ENCODE measurements at places on chromosomes 2 and 18.

DNA sequence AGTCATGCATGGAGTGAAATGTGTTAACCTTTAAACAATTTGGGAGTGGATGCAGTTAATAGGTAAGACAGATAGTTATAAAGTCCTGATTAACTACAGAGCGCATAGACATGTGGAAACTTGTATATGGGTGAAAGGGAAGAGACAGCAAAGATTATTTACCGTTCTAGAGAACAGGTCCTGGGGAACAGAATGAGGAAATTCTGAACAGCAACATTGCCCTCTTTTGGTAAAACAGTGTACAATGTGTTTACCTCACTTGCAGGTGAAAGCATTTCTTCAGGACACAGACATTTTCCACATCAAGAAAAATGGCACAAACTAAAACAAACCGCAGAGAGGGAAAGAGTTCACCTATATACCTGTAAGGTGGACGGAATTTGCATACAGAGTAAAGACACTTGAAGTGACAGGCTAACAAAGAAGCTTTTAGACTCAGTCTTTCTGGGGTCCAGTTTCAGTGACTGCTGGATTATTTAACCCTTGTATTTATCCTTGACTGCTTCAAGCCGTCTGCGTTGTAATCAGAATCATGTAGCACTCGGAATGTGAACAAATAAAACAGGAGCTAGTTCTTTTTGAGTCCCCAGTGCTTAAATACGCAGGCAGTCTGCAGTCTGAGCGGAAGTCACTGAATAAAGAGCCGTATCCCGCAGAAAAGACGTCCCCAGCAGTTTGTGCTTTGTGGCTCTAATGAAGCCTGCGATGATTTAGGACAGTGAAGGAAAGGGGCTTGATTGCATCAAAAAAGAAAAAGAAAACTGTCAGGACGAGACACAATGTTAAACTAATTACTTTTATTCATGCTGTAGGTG, 364.8 kb upstream of the GALNT5 start:
- peak overlapping the region; percentile 53 for H3K4me3 ChIP-seq
- no peaks in the 10 kb centered on the region for H3K4me1 ChIP-seq
- no peaks in the 10 kb centered on the region for H3K27me3 ChIP-seq
- H3K36me3 ChIP-seq = no peaks in the 10 kb centered on the region

- peaks cover 5% of the 10 kb centered on the region for H3K4me1 ChIP-seq
- H3K27me3 ChIP-seq = peaks cover 1% of the 10 kb centered on the region
- DNase-seq = no peak
- H3K36me3 ChIP-seq = no peaks in the 10 kb centered on the region
Measured at GRCh38 chr18:46469186-46469915, 187.7 kb downstream of the LOXHD1 start.

DNA sequence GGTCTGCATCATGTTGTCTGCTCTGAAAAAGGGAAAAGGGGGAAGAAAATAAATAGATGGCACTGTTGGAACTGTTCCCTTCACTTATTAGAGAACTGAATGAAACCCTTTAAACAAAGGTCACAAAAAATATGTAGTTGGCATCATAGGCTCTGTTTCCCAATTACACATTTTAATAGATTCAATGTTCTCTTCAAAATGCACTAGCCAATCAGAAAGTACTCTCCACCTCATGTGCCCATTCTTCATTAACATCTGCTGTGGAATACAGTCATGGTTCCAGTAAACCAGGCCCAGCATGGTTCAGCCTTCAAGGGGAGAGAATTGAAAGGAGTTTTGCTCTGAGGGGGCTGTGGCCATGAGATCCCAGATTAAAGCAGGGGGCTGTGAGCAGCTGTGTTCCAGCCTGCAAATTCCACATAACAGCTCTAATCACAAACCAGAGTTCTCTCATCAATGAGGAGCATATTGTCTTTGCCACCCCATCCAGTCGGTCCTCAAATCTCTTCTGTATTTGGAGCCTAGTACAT, 165.9 kb upstream of the CREB1 start:
- no peak for DNase-seq
- H3K36me3 ChIP-seq = no peaks in the 10 kb centered on the region
- no peak overlapping the region for H3K27ac ChIP-seq
- H3K4me1 ChIP-seq = no peaks in the 10 kb centered on the region

DNA sequence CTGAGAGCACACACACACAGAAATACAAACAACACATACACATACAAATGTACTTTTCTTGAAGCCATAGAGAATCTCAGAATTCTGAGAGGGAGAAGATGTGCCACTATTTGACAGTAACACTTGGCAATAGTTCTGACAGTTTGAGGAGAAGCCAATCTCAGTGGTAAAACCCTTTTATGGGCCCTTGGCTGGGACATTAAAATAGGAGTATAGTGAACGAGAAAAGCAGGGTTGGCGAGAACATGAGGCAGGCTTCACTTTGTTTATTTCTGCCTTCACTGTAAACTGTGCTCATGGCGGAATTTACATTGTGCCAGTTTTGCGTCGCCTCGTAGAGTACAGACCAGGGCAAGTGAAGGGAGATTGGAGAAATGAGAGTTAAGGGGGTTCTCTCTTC, 449.4 kb upstream of the POU3F3 start:
- H3K27me3 ChIP-seq = no peaks in the 10 kb centered on the region
- H3K27ac ChIP-seq = no peak overlapping the region
- DNase-seq = no peak
- no peaks in the 10 kb centered on the region for H3K4me1 ChIP-seq

GRCh38 chr2:230418341-230419016, 2.5 kb downstream of the SP100 start:
- H3K4me1 ChIP-seq = no peaks in the 10 kb centered on the region
- H3K4me3 ChIP-seq = no peak overlapping the region
- H3K27me3 ChIP-seq = no peaks in the 10 kb centered on the region
- DNase-seq = no peak
- no peaks in the 10 kb centered on the region for H3K36me3 ChIP-seq
- H3K27ac ChIP-seq = no peak overlapping the region

DNA sequence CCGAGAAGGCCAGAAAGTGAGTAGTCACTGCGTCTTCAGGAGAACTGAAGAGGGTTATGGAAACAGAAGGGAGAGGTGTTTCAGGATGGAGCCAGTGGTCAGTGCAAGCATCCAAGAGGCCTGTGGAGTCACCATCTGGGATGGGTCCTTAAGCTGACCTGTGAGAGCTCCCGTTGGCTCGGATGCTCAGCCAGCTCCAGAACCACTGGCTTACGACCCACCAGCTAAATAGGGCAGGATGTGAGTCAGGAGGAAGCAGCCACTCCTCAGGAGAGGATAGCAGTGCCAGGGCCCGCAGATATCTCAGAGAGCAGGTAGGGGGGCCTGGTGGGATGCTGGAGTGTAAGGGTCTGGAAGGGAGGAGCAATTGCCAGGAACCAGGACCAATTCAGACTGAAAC, 63.1 kb upstream of the B3GNT7 start:
- H3K27ac ChIP-seq = no peak overlapping the region
- no peak for DNase-seq
- no peaks in the 10 kb centered on the region for H3K4me1 ChIP-seq
- H3K36me3 ChIP-seq = 0 out of 2 replicates have a peak, but pooled peaks cover 4% of the 10 kb centered on the region

- H3K4me1 ChIP-seq = 0 out of 2 replicates have a peak, but pooled peaks cover 1% of the 10 kb centered on the region
- H3K4me3 ChIP-seq = no peak overlapping the region
- H3K27ac ChIP-seq = no peak overlapping the region
- H3K27me3 ChIP-seq = no peaks in the 10 kb centered on the region
- H3K36me3 ChIP-seq = no peaks in the 10 kb centered on the region
- no peak for DNase-seq
Measured at GRCh38 chr18:62033756-62034155, 140.9 kb upstream of the RNF152 start.

DNA sequence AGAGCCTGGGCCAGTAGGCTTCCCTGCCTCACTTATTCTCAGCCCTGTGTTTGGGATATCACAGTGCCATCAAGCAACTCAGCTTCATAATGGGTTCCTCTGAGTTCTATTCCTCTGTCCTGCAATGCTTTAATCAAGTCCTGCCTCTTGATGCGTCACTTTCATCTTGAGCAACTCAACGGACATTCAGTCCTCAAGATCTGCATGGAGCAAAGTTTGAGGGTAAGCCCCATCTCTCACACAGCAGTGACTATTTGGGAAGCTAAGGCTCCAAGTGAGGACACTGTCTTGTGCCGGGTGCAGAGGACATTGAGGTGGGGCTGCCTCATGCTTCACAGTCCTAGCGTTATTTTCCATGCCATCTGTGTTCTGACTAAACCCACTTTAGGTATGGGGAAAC, 50.9 kb upstream of the PLB1 start:
- H3K4me3 ChIP-seq = no peak overlapping the region
- H3K27ac ChIP-seq = no peak overlapping the region
- no peaks in the 10 kb centered on the region for H3K27me3 ChIP-seq
- no peaks in the 10 kb centered on the region for H3K4me1 ChIP-seq
- H3K36me3 ChIP-seq = no peaks in the 10 kb centered on the region

DNA sequence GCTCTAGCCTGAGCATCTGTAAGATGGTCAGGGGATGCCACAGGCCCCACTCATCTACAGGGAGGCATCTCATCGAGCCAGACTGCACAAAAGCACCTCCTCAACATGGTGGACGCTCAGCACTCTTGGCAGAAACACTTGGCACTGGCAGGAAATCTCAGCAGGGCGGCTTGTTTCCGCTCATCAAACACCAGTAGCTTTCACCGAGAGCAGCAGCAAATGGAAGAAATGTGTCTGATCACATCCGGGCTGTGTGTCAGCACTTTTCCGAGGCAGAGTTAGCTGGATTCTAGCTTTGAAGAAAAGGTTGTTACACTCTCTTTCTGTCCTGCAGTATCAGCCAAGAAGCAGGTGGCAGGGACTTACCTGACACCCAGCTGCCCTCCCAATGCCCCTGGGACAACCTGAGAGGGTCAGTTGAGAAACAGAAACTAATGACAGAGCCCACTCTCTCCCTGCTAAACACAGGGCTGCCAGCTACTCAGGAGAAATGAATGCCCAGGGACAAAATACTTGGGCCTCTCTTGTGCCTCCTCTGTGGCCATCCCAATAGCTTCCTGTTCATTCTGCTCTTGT, 68.9 kb upstream of the FZD7 start:
- H3K27ac ChIP-seq = no peak overlapping the region
- H3K36me3 ChIP-seq = peaks cover 4% of the 10 kb centered on the region
- H3K27me3 ChIP-seq = no peaks in the 10 kb centered on the region
- no peak for DNase-seq
- peaks cover 23% of the 10 kb centered on the region for H3K4me1 ChIP-seq

DNA sequence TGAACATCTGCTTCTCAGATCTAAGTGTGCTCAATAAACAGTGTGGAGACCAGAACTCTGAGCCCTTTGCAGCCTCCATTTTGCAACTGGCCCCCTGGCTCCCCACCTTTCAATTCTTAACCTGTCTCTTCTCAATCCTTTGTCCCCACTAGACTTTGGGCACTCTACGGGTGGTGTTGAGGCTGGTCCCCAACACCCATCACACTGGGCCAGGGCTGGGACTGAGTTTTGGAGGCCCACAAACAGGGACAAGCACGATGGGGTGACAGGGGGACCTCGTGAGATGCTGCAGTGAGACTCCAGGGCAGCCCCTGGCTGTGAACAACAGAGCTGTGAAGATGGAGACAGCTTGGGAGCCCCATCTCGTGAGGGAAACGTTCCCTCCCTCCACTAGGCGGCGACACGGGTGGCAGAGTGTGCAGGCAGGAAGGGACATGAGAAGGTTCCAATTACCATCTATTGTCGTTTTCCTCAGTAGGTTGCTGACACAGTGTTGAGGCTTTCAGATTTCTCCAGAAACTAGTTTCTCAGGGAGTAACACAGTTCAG, 1.2 kb downstream of the ANKMY1 start:
- H3K4me3 ChIP-seq = no peak overlapping the region
- no peaks in the 10 kb centered on the region for H3K4me1 ChIP-seq
- no peak overlapping the region for H3K27ac ChIP-seq
- peaks cover 25% of the 10 kb centered on the region for H3K27me3 ChIP-seq

DNA sequence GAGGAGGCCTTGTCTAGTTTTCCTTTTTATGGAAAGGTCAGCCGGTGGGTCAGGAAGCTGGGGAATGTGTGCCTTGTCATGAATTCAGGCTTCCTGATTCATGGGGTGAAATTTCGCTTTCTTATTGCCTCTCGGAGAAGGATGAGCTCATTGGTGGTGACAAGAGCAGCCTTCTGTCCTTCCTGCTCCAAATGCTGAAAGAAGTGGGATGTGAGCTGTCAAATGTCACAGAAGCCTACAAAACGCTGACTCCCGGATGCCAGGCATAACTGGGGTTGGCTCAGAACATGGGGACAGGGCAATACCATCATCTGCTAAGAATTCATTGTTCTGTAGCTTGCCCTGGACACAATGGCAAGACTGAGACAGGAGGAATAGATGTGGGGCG, 55.8 kb upstream of the FAM136A start:
- DNase-seq = no peak
- H3K4me3 ChIP-seq = no peak overlapping the region
- H3K27me3 ChIP-seq = no peaks in the 10 kb centered on the region
- H3K36me3 ChIP-seq = no peaks in the 10 kb centered on the region

DNA sequence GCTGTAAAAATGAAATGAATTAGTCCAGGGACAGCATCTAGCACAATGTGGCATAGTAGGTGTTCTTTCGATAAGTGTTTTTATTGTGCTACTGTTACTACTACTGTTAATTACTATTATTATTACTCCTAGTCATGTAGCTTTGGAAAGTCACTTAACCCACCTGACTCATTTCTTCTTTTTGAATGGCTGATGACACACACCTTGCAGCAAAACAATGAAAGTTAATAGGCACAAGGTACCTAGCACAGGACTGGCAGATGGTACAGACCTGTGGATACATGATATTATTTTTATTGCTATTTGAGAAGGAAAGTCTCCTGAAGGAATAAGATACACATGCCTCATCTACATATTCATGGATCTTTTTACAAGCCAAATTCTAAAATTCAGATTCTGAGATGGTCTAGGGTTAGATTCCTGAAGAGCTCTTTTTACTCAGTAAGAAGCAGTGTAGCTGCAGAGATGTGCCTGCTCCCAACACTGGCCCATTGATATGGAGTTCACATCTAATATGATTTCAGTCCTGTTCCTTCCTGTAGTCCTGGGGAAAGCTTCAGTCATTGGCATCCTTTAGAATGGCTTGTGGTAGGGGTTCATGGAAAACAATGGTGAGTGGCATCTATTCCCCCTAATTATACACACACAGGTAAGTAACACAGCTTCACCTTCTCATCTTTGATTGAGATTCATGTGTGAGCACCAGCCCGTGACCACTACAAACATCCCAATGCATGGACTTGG, 7.9 kb upstream of the ERMN start:
- DNase-seq = no peak
- no peak overlapping the region for H3K4me3 ChIP-seq
- H3K27me3 ChIP-seq = no peaks in the 10 kb centered on the region

DNA sequence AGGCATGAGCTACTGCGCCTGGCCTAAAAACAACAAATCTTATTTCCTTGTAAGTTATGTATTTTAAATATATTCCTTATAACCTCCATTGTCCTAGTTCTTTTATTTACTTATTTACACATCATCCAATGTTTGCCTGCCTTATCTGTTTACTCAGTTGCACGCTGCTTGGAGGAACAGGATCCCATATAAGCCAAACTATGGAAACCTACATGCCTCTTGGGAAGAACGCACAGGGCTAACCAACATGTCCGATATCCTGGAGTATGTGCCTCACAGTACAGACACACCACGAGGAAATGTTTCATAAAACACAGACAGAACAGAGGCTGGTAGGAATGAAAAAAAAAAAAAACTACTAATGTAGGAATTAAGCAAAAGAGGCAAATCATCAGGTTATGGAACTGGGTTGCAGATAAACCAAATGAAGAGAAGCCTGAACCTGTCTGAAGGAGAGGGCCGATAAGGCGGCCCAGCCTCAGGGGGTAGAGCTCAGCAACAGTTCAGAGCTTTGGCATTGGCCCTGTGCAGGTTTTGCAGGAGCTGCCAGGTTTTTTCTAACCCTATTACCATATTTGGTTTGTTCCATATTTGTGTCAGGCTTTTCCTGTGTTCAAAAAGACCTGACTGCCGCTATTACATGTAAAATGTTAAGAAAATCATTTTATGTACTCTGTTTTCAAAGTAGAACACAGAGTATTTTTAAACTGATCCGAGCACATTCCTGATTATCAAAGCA, 19.9 kb upstream of the SP3 start:
- no peaks in the 10 kb centered on the region for H3K36me3 ChIP-seq
- no peak for DNase-seq
- H3K27ac ChIP-seq = no peak overlapping the region
- H3K4me3 ChIP-seq = no peak overlapping the region

All from H1 (cell line).